ENCODE measurements at places on chromosomes 1 and 21.

DNA sequence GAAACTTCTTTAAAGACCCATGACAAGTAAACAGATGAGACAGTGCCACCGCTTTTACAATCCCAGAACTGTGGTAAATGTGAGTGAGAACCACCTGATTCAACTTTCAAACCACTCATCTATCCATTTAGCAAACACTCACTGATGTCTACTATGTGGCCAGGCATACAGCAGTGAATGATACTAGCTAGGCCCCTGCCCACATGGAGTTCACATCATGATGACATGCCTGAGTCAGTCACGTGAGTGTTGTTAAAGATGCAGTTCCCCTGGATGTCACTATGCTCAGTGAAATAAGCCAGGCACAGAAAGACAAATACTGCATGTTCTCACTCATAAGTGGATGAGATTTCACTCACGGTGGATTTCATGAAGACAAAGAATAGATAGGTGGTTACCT, 28.4 kb downstream of the STX6 start:
- no peak for DNase-seq

- DNase-seq, result no peak
Observed at GRCh38 chr1:204685236-204686006, at the start of gene LRRN2. LRRN2 (minus strand) TSS chr1:204685738; CDS start chr1:204619992, 65,746 bp downstream.

- no peak for DNase-seq
Observed at GRCh38 chr1:248243204-248243603, 12.0 kb downstream of the OR2M4 start.

DNA sequence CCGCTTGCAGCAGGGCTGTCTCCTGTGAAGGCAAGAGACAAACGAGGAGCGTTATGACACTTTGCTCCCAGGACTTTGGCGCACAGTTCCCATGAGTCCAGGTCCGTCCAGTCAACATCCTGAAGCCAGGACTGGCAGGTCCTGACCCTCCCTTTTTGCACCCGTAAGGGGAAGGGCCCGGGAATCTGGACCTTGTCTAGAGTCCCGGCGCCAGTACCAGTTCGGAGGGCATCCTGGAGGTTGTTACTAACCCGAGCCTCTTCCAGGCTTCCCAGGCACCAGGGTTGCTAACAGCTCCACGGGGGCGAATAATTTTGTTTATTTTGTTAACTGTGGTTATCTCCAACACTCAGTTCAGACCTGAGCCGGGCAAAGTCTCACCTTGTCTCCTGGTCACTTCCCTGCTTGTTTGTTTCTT, 682 bp upstream of the RWDD3 start:
- no peak for DNase-seq

- no peak for DNase-seq
Observed at GRCh38 chr1:3323021-3323795, 131.3 kb upstream of the ARHGEF16 start.

- DNase-seq, result no peak
Observed at GRCh38 chr1:246597340-246597739, 31.1 kb downstream of the CNST start.

DNA sequence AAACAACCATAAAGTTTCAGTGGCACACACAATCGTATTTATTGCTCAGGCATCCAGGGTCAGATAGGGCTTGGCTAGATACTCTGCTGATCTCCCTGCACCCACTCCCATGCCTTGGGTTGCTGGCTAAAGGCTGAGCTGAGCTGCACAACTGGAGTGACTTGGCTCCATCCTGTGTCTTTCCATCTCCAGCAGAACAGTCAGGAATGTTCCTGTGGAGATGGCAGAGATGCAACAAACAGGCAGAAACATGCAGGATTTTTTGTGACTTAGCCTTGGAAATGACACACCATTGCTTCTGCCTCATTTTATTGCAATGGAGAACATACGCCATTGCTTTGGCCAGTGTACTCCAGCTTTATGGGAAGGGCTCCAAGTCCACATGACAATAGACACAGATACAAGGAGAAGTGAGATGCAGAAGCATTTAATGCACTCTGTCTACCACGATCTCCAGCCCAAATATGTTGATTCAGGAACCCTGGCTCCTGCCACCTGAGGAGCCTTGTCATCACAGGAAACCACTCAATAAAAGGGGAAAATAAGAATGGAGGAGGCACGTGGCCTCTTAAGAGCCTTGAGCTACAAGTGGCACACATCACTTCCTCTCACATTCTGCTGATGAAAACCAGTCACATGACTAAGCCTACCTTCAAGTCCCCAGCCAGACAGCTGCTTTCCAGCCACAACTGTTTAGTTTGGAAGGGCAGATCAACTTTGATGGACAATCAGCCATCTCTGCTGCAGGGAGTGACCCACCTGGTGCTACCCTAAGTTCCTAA, 10.1 kb upstream of the GUCA2B start:
- DNase-seq, result no peak

DNA sequence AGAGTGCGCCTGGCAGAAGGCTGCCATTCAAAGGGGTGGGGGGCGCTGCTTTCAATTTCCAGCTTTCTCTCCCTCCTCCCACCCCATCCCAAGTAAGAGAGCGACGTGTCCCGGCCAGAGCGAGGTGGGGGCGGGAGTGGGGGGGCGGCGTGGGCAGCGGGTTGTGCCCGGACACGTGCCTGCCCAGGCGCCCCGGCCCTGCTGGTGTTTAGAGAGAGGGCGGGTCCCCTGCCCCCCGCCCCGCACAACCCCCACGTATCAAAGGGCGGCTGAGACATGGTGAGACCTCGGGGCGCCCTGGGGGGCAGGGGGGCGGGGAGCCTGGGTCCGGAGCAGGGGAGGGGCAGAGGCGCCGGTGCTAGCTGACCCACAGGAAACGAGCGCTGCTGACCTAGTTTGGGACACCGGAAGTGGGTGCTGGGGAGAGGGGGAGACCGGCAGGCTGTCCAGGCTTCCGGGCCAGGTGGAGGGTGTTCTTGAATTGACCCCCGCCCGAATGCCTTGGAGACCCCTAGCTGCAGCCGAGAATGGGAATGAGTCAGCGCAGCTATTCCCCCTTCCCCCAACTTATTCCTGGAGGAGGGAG, 1.3 kb downstream of the ZBTB7B start:
- DNase-seq, result no peak

DNA sequence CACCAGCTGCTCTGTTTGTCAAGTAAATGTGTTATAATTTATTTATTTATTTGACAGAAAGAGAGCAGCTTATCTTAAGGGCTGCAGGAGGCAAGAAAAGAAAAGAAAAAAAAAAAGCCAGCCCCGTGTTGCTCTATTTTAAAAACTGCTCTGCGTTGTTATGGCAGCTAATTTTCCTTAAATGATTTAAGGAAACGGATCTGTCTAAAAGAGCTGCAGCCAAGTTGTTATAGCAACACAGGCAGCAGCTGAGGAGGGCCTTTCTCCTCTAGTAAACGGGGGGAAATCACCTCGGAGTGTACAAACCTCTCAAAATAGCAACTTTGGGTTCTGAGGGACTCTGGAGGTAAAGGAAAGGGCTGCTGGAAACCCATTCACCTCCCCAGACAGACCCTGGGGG, 149.2 kb downstream of the BEND5 start:
- DNase-seq, result no peak

Data from stimulated activated CD8-positive, alpha-beta memory T cell treated with anti-CD3 and anti-CD28 coated beads, Interleukin-4, amount 100 ng/mL, for 4 hours (primary cell).